ENCODE measurements at places on chromosomes 12 and 14.

- DNase-seq: no peak
Observed at GRCh38 chr12:74747305-74747704, 209.7 kb downstream of the ATXN7L3B start.

- no peak for DNase-seq
Observed at GRCh38 chr12:110846615-110847566, at the start of gene CCDC63. Gene CCDC63 (plus strand): TSS chr12:110846987. CDS start chr12:110852955, 5,968 bp downstream.

- DNase-seq: no peak
Observed at GRCh38 chr12:75834591-75834990, 197.0 kb downstream of the PHLDA1 start.

DNA sequence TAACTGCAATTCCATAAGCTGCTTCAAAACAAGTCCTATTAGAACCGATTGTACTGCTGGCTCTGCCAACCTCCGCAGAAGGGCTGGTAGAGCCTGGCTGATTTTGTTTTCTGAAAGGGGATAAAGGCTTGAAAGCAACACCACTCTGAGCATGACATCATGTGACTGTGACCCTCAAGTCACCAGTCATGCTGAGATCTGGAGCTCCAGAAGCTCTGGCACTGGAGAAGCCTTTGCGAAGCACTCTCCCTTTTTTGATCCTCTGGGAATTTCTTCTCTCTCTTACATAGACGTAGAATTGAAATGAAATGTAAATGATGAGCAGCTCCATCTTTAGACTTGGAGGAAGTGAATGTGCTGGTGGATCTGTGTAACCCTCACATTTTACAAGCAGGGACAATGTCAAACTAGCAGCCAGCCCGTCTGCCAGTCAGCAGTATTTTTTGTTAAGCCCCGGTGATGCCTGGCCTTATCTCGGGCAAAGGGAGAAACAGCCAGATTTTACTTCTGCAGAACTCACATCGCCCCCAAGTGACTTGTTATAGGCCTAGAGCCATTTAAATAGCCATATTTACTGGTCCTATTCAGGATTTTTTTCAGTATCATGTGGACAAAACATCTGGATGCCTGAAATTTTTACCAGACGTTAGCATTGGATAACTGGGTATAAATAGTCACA is 112.1 kb upstream of the NPAS3 start:
- no peak for DNase-seq

GRCh38 chr12:70796989-70797388 is 123.5 kb downstream of the PTPRR start:
- no peak for DNase-seq

DNA sequence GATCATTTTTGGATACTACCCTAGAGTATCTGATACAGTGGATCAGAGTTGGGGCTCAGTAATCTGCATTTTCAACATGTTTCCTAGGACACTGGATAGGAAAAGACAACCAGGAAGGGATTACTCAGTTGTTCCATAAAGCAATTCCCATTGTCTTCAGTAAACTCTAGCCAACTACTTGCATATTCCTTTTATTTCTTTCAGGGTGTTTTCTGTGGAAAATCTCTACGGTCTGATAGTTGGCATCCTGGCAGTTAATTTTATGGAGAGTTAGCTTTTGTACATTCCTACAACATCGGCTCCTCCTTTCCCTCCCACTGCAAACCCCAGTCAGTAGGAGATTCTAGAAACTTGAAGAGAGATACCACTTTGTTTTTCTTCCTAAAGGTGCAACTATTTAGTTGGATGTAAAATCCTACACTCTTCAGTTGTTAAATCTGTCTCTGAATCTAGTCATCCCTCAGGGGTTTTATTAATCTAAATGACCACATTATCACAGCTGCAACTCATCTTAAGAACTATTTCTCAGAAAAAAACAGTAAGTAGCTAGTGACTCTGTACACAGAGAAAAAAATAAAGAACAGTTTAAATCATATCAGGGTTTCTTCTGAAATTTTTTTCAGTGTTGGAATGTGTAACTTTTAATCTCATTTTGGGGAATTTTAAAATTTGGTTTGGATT is 103.9 kb downstream of the PDE3A start:
- DNase-seq: no peak

- DNase-seq: no peak
Observed at GRCh38 chr12:53205747-53206419, 1.2 kb downstream of the ITGB7 start.

DNA sequence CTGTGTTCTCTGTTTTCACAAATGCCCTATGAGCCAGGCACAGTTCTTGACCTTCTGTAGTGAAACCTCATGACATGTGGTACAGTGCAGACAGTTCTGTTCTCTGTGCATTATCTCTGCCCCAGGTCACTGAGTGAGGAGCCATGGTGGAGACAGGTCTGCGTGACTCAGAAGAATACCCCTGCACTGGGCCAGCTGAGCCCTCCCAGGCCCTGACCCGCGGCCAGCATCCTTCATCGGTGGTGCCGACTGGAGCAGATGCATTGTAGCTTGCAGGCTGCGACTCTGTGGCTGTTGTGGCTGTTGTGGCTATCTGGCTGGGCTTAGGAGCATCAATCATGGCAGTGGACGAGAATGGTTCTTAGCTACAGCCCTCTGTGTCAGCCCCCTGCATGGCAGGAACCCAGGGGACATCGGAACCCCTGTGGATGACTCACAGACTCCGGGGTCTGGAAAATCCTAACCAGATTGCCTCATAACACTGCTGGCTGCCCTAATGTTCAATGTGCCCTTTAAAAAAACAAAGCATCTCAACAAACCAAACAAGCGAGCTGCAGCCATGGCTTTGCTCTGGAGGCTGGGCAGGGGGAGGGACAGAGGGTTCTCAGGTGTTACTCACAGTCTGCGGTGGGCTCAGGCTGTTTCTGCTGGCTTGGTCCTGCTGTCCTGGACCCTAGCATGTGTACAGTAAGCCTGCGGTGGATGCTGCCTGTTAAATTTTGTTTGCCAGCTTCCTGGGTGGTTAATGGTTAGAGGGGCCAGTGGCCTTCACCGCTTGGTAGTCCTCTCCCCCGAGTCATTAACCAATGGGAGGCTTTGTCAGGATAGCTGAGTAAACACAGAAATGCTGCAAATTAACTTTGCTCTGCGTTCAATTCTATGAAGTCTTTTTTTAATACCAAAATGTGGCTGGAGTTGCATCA is at the start of gene SERPINA6:
SERPINA6 (minus strand) TSS at position 689 of the 923 bp plus-strand sequence. CDS start 8,688 bp downstream, outside the sequence.
- no peak for DNase-seq

- no peak for DNase-seq
Observed at GRCh38 chr14:92074555-92074954, 31.8 kb downstream of the ATXN3 start.

GRCh38 chr12:72207079-72207478 is 65.1 kb upstream of the TRHDE start:
- no peak for DNase-seq

DNA sequence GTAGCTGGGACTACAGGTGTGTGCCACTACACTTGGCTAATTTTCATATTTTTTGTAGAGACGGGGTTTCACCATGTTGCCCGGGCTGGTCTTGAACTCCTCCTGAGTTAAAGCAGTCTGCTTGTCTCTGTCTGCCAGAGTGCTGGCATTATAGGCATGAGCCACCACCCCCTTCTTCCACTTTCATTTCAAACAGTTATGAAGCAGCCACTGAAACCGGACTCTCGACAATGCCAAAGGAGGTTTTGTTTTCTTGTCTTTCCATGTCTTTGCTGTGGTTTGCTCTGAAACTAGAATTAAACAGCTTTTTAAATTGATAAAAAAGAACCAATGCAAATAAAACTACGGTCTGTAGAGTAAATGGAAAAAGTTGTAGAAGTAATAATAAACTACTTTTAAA is 30.4 kb downstream of the RAP1B start:
- DNase-seq: no peak

- peak; percentile 10 for DNase-seq
Observed at GRCh38 chr14:101591121-101591520, 29.8 kb downstream of the DIO3 start.

DNA sequence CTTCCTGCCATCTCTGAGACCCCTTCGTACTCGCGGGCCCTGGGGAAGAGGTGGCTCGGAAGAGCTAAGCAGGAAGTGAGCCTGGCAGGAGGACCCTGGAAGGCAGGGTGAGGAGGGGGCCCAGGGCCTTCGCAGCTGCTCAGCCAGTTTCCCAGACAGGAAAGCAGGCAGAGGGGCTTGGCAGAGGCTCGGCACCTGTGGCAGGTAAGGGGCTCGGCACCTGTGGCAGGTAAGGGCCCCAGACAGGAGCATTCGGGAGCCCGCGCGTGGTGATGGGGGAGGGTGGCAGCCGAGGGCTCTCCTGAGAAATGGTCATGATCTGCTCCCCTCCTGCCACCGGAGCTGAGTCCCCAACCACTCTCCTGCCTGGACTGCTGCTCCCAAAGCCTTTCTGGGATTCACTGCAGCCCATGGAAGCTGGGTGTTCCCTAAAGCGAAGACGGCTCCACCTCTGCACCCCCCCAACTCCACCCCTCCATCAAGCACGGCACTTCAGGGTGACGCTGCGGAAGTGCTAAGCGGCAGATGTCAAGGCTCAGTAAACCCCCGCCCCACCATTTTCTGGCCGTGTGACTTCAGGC is 63.2 kb downstream of the PRIMA1 start:
- no peak for DNase-seq

DNA sequence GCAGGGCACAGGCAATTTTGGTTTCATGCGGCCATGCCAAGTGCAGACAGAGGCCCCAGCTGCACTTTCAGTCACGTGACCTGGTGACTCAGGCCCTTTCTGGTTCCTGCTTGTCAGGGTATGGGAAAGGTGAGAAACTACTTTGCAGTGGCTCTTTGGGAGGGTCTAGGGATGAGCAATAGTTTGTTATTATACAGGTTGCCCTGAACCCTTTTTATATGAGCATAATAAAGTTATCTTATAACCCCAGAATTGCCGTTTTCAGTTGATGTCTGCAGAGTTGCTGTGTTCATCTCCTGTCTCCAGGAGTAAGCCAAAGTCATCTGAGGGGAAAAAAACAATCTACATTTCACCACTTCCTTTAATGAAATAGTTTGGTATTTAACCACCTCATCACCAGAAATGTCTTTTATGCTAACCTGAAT is 30.9 kb upstream of the EMP1 start:
- DNase-seq: peak; percentile 27

- no peak for DNase-seq
Observed at GRCh38 chr14:28676479-28676878, 90.1 kb upstream of the FOXG1 start.

DNA sequence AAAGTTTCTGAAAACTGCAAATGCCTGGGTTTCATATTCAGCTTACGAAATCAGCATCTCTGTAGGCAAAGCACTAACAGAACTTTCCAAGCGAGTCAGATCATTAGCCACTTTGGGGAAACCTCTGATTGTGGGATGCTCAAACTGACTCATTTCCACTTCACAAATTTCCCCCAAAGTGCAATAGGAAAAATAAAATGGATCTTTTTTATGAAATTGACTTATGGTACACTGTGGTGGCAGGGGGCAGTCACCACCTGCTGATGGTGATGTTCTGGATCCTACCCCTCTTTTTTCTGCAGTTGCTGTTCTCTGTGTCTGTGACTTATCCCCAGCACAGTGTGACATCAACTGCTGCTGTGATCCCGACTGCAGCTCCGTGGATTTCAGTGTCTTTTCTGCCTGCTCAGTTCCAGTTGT is 5.6 kb downstream of the TCTN1 start:
- DNase-seq: no peak

DNA sequence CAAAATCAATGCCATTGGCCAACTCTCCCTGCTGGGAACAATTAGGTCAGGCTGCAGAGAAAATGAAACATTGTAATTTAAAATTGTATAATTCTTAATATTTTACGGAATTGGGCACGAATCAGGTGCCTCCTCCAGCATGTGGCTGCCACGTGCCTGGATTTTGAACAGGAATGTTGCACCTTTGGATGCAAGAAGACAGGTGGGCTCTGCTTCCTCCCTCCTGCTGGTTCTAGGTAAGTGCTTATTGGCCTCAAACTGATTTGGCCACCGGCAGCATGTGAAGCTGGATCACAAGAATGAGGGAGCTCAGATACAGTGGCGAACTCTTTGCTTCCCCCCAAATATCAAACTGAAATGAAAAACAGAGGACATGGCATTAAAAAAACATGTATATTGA is 1559.9 kb upstream of the FLRT2 start:
- no peak for DNase-seq

GRCh38 chr14:103315351-103315911 is 18.6 kb upstream of the EIF5 start:
- DNase-seq: no peak

DNA sequence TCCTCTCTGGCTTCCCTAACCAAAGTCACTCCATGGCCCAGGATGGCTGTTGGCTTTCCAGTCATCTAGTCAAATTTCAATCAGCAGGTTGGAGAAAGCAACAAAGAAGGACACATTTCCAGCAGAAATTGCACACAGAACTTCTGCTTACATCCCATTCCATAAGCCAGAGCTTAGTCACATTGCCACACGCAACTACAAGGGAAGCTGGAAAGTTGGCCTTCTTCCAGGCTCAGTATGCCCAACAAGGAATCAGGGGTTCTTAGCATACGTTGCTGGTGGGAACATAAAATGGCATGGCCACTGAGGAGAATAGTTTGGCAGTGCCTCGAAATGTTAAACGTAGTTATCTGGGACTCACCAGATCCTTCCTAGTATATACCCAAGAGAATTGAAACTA is 9.3 kb upstream of the APPL2 start:
- DNase-seq: no peak
